ENCODE measurements at places on chromosomes 4 and X. TPM values are rescaled to one million over a fixed set of nuclear protein-coding genes. Genes with fewer than 3 reads are reported as not detected.

Gene FREM3
- not detected for total RNA-seq

Gene RIPPLY1
- total RNA-seq: not detected

Gene WDR45
- total RNA-seq: 31.1 TPM

Gene FAM241A
- total RNA-seq: 7.4 TPM

Gene PCDH7
- total RNA-seq: not detected

Gene SLC25A31
- not detected for total RNA-seq

Gene EPGN
- not detected for total RNA-seq

Gene TFDP3
- total RNA-seq: not detected

Gene ENPEP
- not detected for total RNA-seq

Gene IL9R
- 1.4 TPM for total RNA-seq

Gene DRD5
- total RNA-seq: not detected

Gene NAA11
- total RNA-seq: not detected

Gene STS
- total RNA-seq: 1.2 TPM

Gene TNIP3
- 3.3 TPM for total RNA-seq

Gene SLC49A3
- total RNA-seq: 0.43 TPM

Gene EDA2R
- total RNA-seq: 0.87 TPM

Gene CT45A1
- not detected for total RNA-seq

Gene SLIT2
- not detected for total RNA-seq

Gene TEX13C
- not detected for total RNA-seq

Gene BBS7
- 23.9 TPM for total RNA-seq

Gene TMEM31
- not detected for total RNA-seq

Gene FAAH2
- total RNA-seq: 1.5 TPM

Gene KLF8
- 1.6 TPM for total RNA-seq

Gene FATE1
- not detected for total RNA-seq

Gene ZDHHC15
- 0.30 TPM for total RNA-seq

Gene AKAP4
- not detected for total RNA-seq

Gene DAPP1
- total RNA-seq: 37.9 TPM

Gene SMR3B
- total RNA-seq: not detected

Gene NEK1
- total RNA-seq: 12.1 TPM

Gene DUSP9
- 0.23 TPM for total RNA-seq

Gene KLHL34
- 0.36 TPM for total RNA-seq

Gene SMPX
- total RNA-seq: not detected

Gene GPC3
- 0.18 TPM for total RNA-seq

Gene GPC4
- not detected for total RNA-seq

Gene S100G
- not detected for total RNA-seq

Gene PLCXD1
- total RNA-seq: 43.1 TPM

Gene MTNR1A
- total RNA-seq: not detected

Gene PDLIM3
- total RNA-seq: not detected

Gene CD40LG
- 2.6 TPM for total RNA-seq

Gene CXorf66
- not detected for total RNA-seq

Gene WNK3
- total RNA-seq: 0.64 TPM

Gene DMRTC1B
- not detected for total RNA-seq

Gene CNGA1
- 0.34 TPM for total RNA-seq

Gene DGAT2L6
- not detected for total RNA-seq

Gene PLP1
- not detected for total RNA-seq

Gene JCHAIN
- not detected for total RNA-seq

Gene NPNT
- not detected for total RNA-seq

Gene AMBN
- total RNA-seq: not detected

Gene NSD2
- total RNA-seq: 184 TPM

Gene UGT2B15
- total RNA-seq: not detected

Gene SPANXN4
- total RNA-seq: not detected

Gene GIMD1
- not detected for total RNA-seq

Gene ZXDA
- total RNA-seq: 3.7 TPM

Gene SGMS2
- total RNA-seq: 0.56 TPM

Gene GABRE
- not detected for total RNA-seq

Gene GLUD2
- 0.14 TPM for total RNA-seq

Gene ADRA2C
- total RNA-seq: not detected

Gene CABS1
- not detected for total RNA-seq

Gene ARHGAP6
- total RNA-seq: not detected

Gene EXOC1L
- not detected for total RNA-seq
